Activated naive CD4-positive, alpha-beta T cell treated with anti-CD3 and anti-CD28 coated beads, Interleukin-2, amount 10 ng/mL, durations not matched to agents 7 days and 5 days (primary cell): ENCODE measurements at places on chromosomes 2 and 18.

GRCh38 chr2:150095361-150096095 is 391.9 kb downstream of the RND3 start:
- no peak for DNase-seq

GRCh38 chr18:44107187-44107586 is 573.5 kb upstream of the SETBP1 start:
- DNase-seq: no peak

DNA sequence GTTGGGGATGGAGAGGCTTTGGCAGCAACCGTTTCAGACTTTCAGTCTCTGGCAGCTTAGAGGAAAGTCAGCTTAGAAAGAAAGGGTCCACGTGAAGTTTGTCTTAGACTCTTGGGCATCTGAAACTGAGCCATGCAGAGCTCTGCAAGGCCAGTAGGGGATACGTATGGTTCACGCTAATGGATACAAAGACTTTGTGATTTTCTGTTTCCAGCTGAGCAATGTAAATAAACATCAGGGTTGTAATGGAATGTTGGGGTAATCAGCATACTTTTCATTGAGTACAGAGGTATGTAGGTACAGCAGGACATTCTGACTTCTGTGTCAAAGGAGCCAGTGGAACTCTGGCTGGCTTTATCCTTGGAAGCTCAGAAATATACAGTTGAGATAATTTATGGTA is 31.0 kb downstream of the RALB start:
- no peak for DNase-seq

DNA sequence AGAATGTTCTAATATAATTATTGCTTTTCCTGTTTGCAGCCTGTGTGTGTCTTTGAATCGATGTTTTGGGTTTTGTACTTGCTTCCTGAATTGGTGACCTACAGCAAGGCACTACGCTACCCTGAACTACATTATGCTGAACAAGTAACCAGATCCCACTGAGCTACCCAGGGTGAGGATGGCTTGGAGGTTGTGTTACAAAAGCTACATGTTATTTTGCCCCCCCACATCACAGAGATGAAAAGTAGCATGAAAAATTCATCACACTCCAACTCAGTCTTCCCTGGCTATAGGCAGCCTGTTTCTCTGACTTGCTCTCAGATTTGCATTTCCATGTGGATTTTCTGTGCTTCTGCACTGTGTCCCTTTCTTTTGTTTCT is 162.1 kb downstream of the LDLRAD4 start:
- DNase-seq: no peak
